ENCODE measurements at places on chromosomes 4 and X.

DNA sequence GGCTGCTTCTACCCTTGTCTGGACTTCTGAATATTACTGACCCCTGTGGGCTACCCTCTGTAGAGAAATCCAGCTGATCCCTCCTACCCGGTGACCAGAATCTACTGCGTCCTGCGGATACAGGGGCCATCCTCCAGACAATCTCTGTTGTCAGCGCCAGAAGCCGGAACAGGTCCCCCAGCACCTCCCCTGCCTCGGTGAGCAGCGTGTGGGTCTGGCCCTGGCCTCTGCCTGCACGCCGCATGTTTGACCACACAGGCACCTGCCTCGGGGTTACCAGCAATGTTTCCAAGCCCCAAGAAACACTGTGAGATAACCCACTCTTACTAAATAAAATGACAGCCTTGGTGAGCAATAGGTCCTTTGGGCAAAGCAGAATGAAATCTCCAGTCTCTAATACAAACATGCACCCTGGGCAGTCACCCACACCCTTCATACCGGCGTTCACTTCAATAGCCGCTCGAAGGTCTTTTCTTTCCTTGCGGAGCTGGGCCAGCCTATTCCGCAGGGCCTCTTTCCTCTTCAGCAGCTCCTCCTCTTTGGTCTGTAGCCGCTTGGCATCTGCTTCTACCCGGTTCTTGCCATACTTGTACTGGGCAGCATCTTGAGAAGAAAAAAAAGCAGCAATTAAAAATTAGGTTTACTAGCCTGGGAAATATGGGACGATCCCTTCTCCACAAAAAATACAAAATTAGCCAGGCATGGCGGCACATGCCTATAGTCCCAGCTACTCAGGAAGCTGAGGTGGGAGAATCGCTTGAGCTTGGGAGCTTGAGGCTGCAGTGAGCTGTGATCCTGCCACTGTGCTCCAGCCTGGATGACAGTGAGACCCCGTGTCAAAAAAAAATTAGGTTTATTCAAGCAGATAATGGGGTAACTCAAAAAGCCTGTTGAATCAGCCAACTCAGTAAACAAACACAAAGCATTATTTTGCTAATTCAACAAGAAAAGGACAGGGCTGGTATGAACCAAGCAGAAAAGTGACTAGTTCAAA lies 165.1 kb downstream of the AFAP1 start:
- no peak for DNase-seq

- no peak for DNase-seq
Observed at GRCh38 chr4:188767496-188767895, 628.3 kb downstream of the TRIML1 start.

DNA sequence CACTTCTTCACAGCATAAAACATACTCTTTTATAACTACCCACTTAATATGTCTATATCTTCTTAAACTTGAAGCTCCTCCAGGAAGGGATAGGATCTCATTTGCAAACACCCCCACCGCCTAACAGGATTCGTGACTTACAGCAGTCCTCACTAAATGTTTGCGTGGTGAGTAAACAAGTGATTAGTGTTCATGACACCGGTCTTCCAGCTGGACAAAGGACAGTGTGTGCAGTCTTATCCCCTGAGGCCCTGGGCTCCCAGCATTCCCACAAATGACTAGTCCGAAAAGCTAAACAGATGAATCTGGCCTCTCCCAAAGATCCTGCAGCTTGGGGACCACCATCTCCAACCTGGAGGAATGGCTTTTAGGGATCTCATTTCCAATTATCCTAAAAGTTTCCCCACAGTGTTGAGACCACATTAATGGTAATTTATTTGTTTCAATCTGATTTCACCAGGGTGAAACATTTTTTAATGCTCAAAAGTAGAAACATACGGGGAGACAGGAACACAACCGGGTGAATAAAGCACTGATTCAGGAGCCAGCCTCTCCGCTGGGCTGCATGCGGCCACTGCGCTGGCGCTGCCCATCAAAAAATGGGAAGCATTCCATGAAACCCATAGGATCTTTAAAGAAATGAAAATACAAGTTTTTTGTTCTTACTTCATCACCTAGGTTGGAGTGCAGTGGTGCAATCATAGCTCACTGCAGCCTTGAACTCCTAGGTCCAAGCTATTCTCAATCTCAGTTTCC lies 69.2 kb downstream of the HADH start:
- DNase-seq, result no peak

DNA sequence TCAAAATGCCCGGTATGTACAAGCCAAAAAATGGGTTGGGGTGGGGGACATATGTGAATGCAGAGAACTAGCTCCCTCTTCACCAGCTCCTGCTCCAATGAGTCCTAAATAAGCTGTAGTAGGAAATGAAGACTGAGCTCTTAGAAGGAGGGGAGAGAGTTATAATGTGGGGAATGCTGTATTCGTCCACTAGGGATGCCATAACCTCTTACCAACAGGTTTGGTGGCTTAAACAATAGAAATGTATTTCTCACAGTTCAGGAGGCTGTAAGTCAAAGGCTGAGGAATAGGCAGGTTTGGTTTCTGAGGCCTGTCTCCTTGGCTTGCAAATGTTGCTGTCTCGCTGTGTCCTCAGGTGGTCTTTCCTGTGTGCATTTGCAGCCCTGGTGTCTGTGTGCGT lies 4.4 kb upstream of the INPP4B start:
- no peak for DNase-seq

DNA sequence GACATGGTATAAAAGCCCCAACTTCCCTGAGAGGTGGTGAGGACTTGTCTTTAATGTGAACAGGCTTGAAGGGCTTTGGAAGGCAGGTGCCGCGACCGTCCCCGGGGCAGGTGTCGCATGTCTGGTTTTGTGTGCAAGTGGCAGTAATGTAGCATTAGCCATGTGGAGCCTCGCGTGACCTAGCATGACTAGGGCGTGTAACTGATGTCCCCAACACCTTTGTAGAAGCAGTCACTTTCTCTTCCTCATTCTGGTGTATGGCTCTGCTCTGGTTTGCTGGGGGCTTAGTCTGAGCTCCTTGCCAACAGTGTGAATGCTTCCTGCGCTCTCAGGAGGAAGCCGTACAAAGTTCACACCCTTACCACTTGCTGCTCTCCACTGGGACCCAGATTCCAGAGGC lies 145.7 kb downstream of the AMMECR1 start:
- DNase-seq, result no peak

DNA sequence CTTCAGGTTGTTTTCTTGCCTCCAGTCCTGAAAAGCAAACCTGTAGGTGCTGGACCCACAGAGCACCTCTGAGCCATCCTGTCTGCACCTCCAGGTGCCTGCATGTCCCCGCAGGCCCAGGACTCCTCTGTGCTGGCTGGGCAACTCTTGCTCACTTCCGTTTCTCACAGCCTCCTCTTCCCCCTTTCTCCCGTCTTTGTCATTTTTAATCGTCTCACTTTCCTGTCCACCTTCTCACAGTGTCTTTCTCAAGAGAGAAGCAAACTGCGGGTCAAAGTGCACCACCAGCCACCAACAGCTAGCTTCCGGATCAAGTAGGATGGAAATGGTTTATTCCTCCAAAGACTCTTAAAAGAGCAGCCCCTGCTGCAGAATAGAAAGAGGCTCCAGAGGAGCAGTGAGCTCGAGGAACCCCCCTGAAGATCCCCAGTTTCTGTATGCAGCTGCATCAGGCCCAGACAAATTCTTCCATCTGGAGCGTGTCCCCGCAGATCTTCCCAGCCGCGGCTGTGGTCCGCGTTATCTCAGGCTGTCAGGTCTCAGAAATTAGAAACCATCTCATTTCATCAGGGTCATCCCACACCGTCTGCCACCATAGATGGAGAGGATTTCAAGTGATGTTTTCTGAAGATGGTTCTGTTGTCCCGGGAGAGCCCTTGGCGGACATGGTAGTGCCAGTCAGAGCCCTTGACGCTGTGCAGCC lies 87.7 kb downstream of the FHDC1 start:
- DNase-seq, result no peak

GRCh38 chrX:129653181-129653970 lies 1.4 kb downstream of the APLN start:
- DNase-seq, result no peak

DNA sequence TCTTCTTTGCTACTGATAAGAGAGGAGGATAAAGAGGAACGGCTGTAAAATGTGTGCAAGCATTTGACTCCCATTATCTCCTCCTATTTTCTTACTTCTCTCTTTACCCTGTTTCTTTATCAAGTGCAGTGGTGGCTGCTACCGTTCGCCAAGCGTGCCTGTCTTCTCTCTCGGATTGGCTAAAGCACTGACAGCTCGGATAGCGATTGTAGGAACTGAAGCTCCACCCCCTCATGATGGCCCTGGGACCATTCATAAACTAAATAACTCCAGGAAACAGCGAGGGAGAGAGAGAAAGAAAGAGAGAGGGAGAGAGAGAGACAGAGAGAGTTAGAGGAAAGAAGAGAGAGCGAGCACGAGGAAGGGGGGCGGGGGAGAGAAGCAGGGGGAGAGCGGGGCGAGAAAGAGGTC lies 305 bp upstream of the MAB21L2 start:
- no peak for DNase-seq

- no peak for DNase-seq
Observed at GRCh38 chrX:106928227-106928626, 8.0 kb downstream of the CLDN2 start.

DNA sequence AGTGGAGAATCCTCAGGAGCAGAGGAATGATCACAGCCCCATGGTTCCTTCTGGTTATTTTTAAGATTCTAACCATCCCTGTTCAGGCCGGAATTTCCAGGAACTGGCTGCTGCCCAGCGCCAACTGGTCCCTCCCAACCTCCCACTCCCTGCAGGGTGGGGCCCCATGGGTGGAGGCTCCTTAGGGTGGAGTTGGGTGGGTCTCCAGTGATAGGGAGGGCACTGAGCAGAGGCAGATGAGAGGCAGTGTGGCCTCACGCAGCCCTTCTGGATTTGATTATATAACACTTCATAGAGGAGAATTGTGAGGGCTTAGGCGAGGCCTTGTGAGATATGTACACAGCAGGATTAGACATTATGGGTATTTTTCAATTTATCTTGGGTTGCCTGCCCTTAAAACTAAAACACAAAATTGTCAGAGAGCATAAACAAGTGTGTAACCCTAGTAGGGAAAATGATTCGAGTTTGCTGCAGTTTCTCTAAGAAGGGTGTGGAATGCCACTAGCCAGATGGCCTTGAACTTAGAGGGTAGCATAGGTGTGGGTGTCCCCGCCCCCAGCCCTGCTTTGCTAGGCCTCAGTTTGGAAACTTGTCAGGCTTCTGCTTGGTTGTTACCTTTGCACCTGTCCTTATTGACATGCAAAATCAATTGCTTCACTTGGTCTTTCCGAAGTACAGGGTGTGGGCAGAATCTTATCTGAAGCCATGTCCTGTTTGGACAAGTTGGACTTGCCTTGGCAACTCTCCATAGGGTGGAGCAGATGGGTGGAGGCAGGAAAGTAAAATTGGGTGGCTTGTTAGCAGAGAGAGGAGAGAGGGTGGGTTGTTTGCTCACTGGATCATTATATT lies 9.4 kb downstream of the KLF3 start:
- DNase-seq, result no peak

- DNase-seq, result no peak
Observed at GRCh38 chrX:153686711-153687110, 1.0 kb upstream of the SLC6A8 start.

DNA sequence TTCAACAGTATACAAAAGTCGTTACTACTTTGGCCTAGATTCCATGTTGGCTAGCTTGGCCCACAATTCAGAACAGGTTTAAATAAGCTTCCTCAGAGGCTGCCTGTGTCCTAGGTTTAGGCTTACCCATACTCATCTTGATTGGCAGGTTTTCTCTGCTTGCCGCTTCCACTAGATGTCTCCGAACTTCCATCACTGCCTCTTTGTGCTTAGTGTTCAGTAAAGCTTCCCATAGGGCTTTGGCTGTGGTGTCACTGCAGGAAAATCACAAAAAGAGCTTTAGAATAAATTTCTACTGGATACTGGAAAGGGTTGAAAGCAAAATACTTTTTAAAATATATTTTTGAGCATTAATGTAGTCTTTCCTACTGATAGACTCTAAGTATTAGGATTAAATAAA lies 52.4 kb downstream of the SCFD2 start:
- no peak for DNase-seq

- DNase-seq, result no peak
Observed at GRCh38 chrX:39857780-39858179, 240.0 kb downstream of the BCOR start.

DNA sequence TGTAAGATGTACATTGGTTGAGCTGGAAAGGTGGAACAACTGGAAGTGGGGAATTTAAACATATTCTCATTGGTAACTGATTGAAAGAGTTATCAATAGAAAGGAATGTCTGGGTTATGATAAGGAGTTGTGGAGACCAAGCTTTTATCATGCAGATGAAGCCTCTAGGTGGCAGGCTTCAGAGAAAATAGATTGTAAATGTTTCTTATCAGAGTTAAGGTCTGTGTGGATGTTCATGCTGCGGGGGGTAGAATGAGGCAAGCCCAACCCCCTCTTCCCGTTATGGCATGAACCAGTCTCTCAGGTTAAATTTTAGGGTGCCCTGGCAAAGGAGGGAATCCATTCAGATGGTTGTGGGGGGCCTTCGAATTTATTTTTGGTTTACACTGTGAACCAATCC lies 16.0 kb downstream of the ARSD start:
- DNase-seq, result no peak

DNA sequence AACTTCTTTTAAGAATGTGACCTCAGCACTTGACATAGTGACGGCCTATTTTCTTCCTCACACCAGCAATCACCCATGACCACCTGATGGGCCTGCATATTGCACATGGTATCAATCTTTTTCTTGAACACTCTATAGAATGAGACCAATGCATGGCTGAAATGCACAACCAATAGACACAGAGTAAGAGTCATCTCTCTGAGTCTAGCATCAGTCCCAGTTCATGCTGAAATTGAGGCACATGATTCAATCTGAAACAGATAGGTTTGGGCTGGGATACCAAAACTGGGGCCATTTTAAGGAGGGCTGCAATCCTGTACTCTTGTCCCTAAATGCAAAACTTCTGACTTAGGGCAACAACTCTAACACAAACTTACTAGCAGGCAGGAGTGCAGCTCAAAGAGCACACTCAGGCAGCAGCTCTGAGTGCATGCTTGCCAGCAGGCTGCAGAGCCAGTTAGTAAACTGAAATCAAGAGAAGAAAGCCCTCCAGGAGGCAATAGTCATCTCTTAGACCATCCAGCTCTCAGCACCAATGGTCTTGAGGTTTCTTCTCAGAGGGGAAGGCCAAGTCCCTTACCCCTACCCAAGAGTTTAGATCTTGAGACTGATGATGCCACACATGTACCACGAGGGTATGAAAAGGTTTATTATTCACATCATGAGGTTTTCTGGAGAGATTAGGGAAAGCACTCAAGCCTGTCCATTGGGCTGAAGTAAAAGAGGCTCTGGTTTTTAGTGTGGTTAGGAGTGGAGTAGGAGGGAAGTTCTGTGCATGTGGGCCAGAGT lies 24.7 kb upstream of the GPR101 start:
- DNase-seq, result no peak

DNA sequence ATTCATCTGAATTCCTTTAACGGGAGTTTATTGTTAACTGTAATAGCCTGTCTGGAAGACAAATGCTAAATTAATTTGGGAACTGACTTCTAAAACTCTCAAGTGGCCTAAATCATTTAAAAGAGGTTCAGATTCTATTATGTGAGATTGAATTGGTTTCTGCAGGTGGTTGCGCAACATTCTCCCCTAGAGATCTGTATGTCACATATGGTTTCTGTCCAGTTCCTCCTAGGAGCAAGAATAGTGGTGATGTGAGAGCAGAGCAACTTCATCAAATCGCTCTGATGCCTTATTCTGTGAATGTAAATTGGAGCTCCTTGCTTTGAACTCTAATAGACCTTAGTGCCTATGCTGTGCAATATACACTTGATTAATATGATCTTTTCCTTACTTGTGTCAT lies 144.6 kb upstream of the GPR101 start:
- DNase-seq, result no peak

GRCh38 chr4:19944806-19945205 lies 306.9 kb upstream of the SLIT2 start:
- DNase-seq, result no peak

GRCh38 chr4:82373486-82373815 lies 340 bp downstream of the HNRNPD start:
- DNase-seq, result no peak

Data from AG09309 (cell line).